Stimulated activated CD4-positive, alpha-beta T cell treated with anti-CD3 and anti-CD28 coated beads, TNF-alpha, amount 100 ng/mL, for 24 hours (primary cell): ENCODE measurements at places on chromosomes 7 and 10.

DNA sequence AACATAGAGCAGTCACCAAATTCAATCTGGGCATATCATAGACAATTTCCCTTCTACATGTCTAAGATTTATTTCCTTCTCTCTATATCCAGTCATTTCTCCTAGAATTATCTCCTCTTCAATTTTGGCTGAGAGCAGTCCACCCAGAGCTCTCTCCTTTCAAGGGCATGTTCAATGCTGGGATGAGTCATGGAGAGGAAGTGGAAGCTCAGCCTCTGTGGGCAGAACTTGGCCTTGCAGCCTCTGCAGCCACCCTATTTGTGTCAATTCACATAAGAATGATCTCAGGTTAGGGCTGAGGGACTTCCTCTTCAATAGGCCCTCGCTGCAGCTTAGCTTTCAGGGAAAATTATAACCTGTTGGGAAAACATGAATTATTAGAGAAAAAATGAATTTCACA, 560.8 kb downstream of the POM121L12 start:
- no peak for DNase-seq

GRCh38 chr10:6120691-6121090, 31.9 kb downstream of the RBM17 start:
- no peak for DNase-seq

- DNase-seq: no peak
Observed at GRCh38 chr10:75265856-75266255, 30.1 kb upstream of the COMTD1 start.

DNA sequence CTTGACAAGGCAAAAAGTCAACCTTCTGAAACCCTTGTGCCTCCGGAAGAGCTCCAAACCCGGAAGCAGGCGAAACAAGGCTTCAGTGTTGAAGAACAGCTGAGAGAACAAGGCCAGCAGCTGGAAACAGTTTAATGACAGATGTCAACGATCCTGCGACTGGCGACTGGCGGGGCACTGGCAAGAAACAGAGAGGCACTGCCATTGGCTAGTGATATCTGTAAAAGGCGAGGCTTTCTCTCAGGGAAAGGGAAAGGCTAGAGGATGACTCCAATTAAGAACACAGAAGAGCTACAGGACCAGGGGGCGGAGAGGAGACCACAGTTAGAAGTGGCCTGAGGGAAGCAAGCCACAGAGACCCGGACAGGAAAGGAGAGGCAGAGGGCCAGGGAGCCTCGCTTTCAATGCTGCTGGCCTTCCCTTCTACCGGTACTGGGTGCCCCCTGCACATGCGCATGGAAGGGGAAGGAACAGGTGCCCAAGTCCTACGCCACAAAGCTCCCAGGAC, 19.4 kb downstream of the ITGB1 start:
- no peak for DNase-seq

- DNase-seq: peak; percentile 31
Observed at GRCh38 chr7:5143935-5144903, 45.8 kb upstream of the WIPI2 start.
